ENCODE measurements at places on chromosomes 3 and 15.

GRCh38 chr3:10563396-10563795 is 58.0 kb upstream of the ATP2B2 start:
- DNase-seq: no peak

GRCh38 chr3:39639344-39640236 is 169.8 kb upstream of the MYRIP start:
- no peak for DNase-seq

DNA sequence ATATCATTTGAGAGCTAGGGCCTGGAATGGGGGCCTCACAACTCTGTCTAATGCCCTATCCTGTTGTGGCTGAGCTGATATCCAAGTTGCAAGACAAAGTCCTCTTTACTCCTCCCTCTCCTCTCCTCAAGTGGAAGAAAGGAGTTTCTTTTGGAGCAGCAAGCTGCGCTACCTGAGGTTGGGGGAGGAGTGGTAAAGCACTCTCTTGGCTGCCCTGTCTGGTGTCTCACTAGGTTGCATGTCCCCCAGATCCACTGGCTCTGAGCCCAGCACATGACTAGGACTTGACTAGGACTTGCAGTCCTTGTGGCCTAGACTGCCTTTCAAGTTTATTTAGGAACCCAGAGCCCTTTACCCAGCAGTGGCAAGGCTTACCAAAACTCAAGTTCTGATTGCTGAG is 141.1 kb upstream of the SETMAR start:
- DNase-seq: no peak

DNA sequence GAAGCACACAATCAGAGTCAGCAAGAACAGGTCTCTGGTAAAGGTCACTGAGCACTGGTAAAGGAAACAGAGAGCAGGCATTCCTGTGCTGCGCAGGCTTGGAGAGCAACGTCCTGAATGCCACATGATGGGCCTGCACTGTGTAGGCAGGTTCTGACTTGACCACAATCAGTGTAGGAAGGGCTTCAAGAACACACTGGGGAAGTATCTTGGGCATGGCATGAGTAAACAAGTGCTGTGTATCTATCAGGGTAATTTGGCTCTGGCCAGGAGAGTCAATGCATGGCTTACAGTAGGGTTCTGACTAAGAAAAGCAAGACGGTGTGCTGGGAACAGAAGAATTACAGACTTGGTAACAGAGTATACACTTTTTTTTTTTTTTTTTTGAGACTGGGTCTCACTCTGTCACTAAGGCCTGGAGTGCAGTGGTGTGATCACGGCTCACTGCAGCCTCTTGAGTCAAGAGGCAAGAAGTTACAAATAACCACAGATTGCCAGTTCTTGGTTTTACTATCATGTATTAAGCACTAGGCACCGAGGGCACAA is 30.6 kb downstream of the TBC1D2B start:
- no peak for DNase-seq

DNA sequence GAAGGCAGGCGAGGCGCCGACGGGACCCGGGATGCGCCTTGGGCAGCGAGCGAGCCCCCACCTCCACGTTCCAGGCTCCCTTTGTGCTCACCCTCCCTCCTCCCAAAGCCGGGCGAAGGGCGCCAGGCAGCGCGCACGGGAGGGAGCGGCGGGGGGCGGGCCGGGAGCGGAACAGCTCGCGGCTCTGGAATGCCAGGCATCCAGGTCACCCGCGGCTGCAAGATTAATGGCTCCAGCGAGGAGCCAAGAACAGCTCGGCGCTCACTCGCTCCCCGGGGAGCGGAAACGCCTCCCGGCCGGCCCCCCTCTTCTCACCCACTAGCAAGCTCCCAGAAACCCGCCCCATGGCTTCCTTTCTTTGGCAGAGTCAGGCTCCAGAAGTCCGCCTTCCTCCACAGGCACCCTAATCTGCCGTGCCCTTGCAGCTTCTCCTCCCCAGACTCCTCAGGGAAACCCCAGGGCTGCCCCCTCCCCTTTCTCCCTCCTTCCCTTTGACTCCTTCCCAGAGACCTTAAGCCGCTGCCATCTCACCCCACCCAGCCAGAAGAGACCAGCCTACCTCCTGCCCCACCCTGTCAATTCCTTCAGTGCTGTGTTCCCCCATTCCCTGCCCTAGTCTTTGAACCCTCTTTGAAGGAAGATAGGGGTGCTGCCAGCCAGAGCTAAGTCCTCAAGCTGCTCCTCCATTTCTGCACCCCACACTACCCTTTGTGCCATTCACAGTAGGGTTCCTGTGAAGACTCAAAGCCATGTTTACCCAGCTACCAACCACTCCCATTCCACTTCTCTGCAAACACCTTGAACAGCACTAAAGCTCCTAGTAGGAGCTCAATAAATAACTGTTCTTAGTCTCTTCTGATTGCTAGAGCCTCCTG is 9.9 kb downstream of the AMOTL2 start:
- no peak for DNase-seq
